ENCODE measurements at places on chromosomes 6 and 20.

DNA sequence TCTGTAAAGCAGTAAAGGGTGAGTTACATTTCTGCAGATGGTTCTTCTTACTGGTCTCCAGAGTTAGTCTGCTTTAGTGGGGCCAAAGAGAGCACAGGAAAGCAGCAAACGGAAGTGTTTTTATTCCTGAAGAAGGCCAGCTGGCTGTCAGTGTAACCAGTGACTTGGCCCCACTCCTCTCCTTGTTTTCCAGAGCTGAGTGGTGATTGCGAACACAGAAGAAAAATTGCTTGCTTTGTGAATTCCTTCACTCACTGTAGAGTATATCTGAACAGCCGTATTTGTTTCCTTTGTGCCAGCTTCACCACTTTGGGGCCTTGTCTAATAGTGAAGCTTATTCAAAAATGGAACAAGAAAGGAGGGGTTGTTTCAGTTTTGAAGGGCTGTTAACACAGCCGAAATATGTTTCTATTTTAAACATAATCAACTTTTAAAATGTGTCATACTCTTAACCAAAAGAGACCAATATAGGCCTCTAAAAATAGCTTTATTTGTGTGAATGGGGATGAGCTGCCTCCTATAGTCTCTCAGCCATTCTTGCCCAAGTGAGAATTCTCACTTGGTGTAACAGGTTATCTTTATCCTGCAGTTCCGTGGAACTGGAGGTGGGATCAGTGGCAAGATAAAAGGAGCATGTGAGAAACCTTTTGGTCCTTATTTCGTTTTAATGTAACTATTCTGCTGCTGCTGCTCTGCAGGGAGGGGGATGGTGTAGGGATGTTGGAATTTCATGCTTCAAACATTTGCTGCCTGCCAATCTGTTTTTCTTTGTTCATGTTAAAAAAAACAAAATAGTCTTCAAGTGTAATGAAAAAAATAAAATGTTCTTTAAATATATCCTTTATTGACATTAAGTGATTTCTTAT is 37.8 kb downstream of the ZC2HC1B start:
- DNase-seq: no peak

- no peak for DNase-seq
Observed at GRCh38 chr6:45447716-45448115, 70.0 kb upstream of the SUPT3H start.

DNA sequence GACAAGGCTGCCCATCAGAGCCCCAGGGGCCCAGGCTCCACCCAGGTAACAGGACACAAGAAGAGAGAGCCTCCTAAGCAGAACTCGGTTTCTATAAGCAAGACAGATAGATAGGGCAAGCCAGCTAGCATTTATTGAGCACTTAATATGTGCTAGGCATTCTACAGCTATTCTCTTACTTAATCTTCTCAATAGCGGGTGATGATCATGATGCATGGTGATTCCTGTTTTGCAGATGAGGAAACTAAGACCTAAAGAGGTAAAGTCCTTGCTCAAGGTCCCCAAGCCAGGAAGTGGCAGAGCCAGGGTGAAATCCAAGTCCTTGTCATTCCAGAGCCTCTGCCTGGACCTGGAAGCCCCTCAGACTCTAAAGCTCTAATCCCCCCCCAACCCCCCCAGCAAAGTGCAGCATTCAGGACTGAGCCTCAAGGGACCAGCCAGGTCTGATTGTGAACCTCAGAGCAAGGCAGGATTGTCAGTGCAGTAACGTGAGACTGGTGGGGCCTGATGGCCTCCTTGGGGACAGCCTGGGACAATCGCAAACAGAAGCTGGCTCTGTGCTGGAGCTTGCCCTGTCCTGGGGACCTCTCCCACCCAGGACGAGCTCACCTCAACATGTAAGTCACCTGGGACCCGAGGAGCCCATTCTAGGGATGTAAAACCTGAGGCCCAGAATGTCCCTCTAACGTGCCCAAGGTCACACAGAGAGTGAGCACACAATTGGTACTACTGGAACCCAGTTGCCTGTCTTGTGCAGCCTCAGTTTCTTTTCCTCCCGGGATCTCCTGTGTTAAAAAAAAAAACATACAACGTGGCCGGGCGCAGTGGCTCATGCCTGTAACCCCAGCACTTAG is 48.4 kb upstream of the PTGIS start:
- no peak for DNase-seq

- peak; percentile 2 for DNase-seq
Observed at GRCh38 chr6:119390247-119390793, 40.8 kb upstream of the MAN1A1 start.

DNA sequence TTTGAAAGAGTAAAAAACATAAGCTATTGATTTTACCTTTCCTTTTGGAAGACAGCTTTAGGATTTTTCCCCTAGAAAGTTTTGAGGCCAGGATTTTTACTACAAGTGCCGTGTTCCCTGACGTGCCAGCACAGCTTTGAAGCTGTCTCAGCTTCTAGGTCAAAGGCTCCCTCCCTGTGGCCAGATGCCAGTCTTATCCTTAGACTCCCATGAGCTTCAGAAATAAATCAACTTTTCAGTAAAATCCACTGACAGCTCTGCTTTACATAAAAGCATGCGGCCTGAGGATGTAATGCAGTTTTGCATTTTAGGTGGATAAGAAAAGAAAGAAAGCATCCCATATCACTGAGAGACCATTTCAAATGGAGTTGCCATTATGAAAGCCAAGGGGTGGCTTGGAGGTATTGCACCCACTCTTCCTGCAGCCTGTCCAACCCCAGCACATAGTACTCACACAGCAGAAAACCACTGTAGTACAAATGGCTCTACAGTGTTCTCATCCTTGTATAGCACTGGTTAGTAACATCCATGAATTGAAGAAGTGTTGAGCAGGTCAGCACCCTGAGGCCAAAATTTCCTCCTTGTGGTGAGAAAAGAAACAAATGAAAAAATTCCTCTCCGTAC is 15.2 kb upstream of the ATXN1 start:
- no peak for DNase-seq

DNA sequence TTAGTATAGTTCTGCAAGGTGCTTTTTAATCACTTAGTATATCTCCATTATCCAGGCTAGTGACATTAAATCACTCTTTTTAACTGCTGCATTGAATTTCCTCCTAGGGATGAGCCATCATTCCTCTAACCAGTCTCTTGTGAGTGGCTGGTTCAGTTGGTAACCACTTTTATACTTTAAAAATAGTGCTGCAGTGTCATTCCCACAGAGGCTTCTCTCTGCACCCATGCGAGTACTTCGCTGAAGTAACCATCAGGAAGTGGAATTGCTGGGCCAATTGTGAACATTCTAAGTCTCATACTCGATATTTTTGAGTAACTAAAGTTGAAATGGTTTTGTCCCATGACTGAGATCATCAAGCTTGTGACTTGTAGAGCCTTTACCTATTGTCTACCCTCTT is 2.1 kb downstream of the BTN3A2 start:
- DNase-seq: no peak

- DNase-seq: no peak
Observed at GRCh38 chr6:22673474-22673873, 104.1 kb downstream of the HDGFL1 start.

DNA sequence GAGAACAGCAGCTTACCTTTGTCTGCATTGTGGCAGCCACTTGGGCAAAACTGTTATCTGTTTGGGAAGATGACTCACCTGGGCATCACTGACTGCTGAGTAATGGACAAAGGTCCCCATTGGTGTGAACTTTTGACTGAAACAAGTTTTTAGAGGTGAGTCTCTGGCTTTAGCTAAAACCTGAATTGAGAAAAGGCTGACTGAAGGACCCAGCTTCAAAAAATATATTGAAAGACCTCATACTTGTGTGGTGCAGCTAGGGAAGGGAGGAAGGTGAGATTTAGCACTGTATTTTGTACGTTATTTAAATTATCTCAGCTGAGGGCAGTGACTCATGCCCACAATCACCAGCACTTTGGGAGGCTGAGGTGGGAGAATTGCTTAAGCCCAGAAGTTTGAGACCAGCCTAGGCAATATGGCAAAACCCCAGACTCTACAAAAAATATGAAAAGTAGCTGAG is 4.5 kb upstream of the CITED2 start:
- no peak for DNase-seq

DNA sequence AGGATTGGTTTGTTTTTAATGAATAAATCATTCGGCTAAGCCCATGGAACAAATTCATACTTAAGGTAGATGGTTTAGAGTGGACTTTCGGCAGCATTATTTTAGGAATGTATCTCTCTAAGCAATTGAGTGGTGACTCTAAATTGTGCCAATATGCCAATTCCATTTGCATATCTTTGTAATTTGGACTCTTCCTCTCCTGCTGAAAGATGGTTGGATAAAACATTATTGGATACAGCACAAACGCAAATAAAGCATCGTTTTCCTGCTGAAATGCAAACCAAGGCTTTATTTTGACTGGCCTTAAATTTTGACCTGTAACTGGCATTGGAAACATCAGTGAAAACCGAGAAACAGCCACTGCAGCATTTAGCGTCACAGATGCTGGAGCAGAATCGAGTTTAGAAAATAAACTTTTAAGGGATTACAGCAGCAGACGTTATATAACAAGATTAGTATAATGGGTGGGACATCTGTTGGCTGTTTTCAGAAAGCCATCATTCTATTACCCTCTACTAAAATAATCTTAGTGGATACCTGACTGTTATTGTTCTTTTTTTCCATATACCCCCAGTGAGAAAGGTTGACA is 726.0 kb downstream of the KIF16B start:
- DNase-seq: no peak

- no peak for DNase-seq
Observed at GRCh38 chr20:1005452-1006027, 3.4 kb upstream of the RSPO4 start.

DNA sequence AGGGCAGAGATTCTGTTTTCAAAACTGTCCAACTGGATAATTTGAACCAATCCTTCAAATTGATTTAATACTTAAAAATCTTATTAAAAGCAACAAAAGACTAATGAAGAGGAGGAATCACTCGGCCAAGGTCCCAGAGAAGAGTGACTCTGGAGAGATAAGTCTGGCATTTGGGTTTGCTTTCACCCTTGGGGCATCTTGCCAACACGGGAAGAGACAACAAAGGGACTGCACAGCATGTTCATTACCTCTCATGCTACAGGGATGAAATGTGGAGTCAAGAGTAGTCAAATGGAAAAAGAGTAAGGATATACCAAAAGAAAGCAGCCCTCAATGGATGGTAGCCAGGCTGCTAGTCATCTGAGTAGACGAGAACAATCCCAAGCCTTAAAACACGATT is 68.2 kb downstream of the KHDRBS2 start:
- DNase-seq: no peak

DNA sequence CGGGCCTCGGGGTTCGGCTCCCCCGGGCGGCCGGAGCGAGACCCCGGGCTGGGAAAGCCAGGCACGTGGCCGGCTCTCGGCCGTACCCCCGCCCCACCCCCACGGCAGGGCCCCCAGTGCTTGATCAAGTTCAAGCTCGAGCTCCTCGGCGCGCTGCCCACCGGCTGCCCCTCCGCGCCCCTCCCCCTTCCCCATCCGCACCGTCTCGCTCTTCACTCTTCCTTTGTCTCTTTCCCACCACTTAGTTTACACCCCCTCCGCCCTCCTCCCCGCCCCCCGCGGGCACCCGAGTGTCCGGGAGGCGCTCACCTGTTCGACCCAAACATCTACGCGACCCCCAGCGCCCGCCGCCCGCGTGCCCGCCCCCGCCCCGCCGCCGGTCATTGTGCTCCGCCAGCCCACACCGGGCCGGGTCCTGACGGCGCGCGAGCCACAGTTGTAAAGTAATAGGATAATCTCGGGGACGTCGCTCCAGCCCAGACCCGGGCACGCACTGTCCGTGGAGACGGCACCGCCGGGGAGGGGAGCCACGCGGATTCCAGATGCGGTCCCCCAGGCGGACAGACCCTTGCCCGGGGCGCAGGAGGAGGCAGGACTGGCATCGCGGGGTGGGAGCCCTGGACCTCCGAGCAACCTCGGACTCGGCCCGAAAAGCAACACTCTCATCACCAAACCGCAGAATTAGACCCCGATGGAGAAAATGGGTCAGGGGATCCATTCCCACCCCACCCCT is 100.7 kb downstream of the NOL4L start:
- DNase-seq: no peak

- DNase-seq: no peak
Observed at GRCh38 chr6:44056392-44057237, 70.6 kb downstream of the MRPL14 start.

DNA sequence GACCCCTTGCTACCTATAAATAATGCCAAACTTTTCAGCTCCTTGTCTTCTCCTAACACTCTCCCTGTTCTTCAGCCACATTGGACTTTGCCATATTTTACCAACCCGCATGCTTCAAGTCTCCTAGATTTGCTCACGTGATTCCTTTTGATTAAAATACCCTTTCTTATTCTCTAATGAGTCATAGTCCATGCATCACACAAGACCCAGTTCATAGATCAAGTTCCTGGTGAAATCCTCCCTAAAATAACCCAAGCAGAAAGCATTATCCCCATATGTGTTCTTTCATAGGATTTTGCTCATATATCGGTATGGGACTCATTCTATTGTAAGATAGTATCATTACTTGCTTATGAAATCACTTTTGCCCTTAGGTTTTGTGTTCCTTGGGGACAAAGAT is 108.9 kb upstream of the STXBP5 start:
- DNase-seq: no peak

DNA sequence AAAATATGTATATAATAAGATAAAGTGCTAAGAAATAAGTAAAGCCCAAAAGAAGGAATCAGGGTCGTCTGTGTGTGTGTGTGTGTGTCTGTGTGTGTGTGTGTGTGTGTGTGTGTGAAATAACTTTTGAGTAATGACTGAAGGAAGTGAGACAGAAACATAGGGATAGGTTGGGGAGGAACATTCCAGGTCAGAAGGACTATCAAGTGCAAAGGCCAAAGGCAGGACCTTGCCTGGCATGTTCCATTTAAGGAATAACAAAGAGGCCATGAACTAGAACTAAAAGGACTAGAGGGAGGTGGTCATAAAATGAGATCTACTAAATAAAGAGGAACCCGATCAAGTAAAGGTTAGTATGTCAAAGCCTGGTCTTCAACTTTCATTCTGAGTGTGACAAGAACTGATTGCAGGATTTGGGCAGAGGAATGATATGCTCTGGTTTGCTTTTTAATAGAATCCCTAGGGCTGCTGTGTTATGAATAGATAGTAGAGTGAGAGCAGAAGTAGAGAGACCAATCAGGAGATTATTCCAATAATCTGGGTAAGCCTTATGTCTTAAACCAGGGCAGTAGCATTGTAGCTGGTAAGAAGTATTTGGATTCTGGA is 6.9 kb downstream of the ENPP3 start:
- DNase-seq: no peak

DNA sequence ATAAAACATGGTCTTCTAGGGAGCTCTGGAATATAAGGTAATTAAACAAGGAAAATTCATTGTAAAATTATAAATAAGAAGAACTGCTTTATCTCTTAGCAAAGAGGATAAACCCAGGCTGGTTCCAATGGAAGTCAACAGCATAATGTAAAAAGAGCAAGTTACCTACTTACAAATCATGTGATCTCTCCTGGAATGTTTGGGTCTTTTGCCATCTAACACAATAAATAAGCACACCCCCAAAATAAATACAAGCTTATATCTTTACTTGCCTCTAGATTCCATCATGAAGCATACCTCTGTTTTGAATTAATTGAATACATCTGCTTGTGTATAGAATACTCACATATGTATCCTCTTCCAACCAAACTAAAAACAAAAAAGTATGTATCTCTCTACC is 2.5 kb upstream of the PHACTR1 start:
- DNase-seq: no peak

Measured in HFF-Myc (cell line).